ENCODE measurements at places on chromosomes 4 and X.

DNA sequence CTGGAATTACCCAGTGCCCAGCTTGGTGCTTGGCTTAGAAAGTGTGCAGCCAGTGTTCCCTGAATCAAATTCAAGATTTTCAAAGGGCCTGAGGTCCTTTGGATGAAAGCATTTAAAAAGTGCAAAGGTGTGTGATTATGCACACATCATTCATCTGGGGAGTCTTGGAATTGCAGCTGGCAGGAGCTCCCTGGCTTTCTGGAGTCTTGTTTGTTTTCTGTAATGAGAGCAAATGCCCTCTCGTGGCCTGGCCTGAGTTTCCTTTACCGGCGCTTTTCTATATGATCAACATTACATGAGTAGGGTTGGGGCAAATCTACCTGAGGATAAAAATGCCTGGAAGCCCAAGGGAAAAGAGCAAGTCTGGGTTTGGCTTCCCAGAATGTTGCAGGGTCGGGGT lies 24.6 kb upstream of the SORCS2 start:
- DNase-seq: no peak

GRCh38 chr4:79852305-79852730 lies 220.7 kb downstream of the ANTXR2 start:
- DNase-seq: no peak

- DNase-seq: no peak
These were observed 32.2 kb upstream of the FAT1 start for GRCh38 chr4:186755550-186756519.

- no peak for DNase-seq
These were observed 55.2 kb downstream of the GAB1 start for GRCh38 chr4:143391895-143392294.

DNA sequence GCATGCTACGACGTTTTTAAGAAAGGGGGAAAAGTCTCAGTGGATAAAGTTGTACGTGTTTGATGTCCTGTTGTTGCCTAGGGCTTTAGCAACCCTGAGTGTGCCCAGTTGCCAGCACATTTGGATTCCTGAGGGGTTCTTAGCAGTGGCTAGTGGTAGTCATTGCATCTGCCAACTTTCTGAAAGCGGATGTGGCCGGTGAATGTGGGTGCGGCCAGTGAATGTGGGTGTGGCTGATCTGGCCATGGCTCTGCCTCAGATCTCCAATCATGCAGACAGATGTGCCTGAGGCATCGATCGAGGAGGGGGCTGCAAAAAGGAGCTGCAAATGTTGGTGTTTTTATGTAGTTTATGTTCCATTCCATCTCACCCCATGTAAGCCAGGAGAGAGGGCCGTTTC lies 41.5 kb upstream of the FAT1 start:
- no peak for DNase-seq

DNA sequence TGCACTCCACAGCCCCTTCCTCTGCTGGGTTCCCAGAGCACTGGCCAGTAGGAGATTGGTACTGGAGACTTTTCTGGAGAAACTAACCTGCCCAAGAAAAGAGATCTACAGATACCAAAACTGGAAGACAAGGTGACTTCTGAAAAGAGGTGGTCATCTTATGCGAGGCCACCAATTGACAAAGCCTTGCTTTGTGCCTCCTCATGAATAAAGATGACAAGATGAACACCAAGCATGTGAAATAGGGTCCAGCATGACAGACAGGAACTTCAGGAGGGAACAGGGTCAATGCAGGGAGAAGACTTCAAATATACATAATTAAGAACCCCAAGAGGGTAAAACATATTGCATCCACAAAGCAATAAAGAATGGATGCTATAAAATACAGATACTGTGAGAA lies 137.9 kb downstream of the APBB2 start:
- DNase-seq: no peak

DNA sequence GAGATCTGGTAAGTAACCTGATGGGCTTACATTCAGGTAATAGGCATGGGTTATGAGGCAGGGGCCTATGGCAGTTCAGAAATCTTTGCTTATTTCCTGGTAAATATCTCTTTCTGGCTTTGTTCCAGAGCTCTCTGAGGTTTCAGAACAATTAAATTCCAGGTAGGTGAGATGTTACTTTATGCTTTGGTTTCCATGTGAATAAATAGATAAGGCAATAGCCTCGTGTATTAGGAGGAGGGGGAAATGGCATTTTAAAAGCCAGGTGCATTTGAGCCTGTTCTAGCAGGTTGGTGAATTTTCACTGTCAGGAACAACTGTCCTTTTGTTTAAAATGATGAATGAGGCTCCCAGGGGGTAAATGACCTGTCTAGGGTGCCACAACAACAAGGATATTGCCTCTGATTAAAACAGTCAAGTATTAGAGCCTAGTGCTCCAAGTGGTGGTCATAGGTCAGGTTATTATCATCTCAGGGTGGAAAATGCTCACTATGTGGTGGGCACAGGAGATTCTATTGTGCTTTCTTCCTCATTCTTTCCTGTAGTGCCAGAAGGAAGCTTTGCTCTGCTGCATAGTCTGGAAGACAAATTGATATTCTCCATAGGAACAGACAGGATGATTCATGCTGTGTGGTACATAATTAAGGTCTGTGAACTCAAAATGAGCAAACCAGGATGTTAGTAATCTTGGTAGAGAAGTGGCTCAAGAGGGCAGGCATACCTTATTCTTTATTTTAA lies 296.2 kb downstream of the INPP4B start:
- no peak for DNase-seq

- DNase-seq: no peak
These were observed 18.2 kb downstream of the GPRASP1 start for GRCh38 chrX:102669526-102669925.

DNA sequence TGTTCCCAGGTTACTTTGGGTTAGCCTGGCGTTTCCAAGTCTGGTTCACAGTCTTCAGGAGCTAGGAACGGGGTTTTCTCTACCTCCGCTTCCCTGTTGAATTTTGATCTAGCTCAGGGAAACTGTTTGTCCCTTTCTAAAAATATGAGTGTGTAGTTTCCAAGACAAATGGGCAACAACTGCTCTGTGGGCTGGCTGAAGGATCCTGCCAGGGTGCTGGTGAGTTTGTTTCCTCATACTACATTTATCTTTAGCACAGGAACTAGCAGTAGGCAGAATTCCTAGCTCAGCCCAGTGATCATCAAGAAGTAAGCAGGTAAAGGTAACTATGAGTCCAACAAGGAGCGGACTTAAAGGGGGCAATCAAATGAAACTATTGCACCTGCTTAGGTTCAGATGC lies 13.3 kb upstream of the FAM47E start:
- DNase-seq: no peak

DNA sequence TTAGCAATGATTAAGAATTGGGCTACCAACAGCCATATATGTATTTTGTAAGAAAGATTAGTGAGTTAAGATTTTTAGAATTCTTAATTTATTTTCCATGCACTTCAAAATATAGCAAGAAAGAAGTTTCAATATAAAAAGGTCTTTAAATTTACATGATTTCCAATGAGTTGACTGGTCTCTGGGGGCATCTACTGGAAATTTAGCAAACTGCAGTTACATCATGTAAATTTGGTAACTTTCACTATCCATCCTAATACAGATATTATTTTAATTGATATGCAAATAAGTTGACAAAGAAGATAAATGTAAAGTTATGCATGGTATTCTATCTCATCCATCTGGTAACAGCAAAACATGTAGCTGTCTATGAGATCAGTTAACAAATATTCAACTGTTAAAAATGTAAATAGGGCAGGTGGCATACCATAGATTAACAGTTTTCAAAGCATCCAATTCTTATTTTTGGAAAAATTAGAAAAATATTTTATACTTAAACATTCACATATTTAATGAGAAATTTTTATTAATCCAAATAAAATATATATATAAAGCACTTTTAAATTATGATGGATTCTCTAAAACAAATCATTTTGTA lies 29.1 kb downstream of the TTC29 start:
- DNase-seq: no peak

DNA sequence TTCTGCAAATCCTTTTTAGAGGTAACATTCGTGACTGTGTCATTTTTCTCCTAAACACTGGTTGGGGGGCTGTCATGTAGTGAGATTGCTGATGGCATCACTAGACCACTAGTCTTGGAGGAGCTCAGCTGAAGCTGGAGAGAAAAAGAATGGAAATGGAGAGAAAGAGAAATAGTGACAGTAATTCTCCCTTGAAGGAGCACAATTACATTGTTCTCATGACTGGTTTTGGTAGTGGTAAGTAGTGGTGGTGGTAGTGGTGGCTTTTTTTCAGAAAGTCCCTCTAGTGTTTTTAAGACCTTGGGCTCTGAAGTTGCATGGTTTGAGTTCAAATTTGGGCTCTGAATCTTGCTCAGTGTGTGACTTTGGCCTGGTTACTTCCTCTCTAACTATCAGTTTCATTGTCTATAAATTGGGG lies 99.8 kb downstream of the LARP7 start:
- DNase-seq: no peak

GRCh38 chrX:142680038-142680437 lies 345.7 kb upstream of the SPANXN4 start:
- DNase-seq: no peak

GRCh38 chr4:174538123-174538875 lies 16.0 kb upstream of the HPGD start:
- DNase-seq: no peak

- DNase-seq: no peak
These were observed 109.7 kb upstream of the PNPLA4 start for GRCh38 chrX:8036914-8037313.

DNA sequence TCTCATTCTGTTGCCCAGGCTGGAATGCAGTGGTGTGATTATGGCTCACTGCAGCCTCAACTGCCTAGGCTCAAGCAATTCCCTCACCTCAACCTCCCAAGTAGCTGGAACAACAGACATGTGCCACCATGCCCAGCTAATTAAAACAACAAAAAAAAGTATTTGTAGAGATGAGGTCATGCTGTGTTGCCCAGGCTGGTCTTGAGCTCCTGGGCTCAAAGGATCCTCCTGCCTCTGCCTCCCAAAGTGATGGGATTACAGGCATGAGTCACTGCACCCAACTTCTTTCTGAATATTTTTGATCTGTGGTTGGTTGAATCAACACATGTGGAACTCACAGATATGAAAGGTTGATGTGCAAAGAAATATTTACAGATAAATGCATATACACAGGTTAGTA lies 18.5 kb upstream of the SEPTIN11 start:
- no peak for DNase-seq

- DNase-seq: no peak
These were observed 56.6 kb upstream of the BCOR start for GRCh38 chrX:40154250-40154852.

DNA sequence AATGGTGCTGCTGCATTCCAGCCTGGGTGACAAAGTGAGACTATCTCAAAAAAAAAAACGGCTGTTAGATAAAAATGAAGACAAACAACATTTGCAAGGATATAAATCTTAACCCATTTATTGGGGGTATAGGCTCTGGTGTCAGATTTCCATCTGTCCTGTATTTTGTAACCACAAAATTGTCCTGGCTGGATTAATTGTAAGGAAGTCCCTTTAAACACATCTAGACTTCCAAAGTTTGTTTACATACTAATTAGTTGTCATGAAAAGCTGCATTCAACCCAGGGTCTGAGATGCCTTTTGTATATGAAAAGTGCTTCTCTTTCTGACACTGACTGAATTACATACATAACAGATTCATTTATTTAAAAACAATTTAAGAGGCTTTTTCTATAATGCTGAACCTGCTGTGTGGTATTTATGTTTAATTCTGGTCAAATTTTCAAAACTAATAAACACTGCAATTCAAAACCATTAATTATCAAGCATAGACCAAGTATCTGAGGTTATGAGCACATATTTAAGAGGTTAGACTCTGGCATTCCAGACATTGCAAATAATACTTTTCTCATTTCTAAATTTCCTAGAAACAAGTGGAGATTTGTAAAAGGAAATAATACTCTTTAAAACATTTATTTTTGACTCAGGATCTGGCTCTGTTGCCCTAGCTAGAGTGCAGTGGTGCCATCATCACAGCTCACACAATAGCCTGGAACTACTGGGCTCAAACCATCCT lies 17.5 kb upstream of the UGDH start:
- DNase-seq: no peak

DNA sequence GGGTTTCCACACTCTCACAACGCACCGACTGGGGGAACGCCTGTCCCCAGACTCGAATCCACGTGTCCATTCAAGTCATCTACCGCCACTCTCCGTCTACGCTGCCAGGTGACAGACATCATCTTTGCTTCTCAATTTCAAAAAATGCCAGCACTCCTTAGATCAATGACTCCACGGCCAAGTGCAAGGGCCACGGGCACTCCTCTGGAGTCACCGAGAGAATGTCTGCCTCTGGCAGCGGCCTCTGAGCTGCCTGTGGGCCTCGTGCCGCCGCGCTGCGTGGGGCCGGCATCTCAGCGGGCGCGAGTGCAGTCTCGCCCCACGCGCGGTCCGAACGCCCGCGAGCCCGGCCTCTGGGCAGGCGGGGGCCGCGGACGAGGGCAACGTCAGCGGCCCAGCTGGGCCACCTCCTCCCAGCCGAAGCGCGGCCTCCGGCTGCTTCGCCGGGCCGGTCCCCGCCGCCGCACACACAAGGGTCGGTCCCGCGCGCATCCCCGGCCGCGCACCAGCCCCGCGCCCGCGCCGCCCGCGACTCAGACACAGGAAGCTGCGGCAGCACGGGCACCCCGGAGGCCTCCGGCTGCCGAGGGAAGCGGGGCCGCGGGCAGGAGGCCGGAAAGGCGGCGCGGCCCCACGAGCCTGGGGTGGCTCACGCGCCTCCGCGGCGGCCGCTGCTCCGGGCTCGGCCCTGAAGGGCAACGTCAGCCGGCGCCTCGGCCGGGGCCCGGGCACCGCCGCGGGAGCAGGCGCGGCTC lies 450 bp downstream of the ACSL1 start:
- DNase-seq: no peak

DNA sequence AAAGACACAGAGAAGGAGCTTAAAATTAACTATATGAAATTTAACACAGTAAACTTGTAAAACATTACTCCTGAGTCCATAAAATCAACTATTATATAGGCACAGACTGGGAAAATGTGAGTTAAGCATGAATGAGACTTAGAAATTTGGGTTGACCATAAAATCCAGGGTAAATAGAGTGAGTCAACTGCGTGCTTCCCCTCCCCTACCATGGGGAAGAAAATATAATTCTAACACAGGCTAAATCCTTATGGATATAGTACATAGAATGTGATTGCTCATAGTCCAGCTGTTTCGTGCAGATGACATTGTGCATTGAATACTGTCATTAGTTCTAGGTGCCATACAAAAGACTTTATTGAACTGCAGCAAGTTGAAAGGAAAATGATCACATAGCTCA lies 42.2 kb downstream of the KLHL5 start:
- DNase-seq: no peak

GRCh38 chr4:101042847-101043246 lies 304.5 kb downstream of the PPP3CA start:
- DNase-seq: no peak

GRCh38 chr4:151173871-151174270 lies 74.4 kb downstream of the RPS3A start:
- DNase-seq: no peak

- DNase-seq: no peak
These were observed 95.7 kb upstream of the MAOA start for GRCh38 chrX:43560247-43560946.

- no peak for DNase-seq
These were observed 743.7 kb downstream of the C4orf33 start for GRCh38 chr4:129839687-129840086.
